Activated CD4-positive, alpha-beta T cell treated with anti-CD3 and anti-CD28 coated beads, Interleukin-2, amount 50 U/mL, for 1 hour (primary cell): ENCODE measurements at places on chromosomes 2 and 18.

DNA sequence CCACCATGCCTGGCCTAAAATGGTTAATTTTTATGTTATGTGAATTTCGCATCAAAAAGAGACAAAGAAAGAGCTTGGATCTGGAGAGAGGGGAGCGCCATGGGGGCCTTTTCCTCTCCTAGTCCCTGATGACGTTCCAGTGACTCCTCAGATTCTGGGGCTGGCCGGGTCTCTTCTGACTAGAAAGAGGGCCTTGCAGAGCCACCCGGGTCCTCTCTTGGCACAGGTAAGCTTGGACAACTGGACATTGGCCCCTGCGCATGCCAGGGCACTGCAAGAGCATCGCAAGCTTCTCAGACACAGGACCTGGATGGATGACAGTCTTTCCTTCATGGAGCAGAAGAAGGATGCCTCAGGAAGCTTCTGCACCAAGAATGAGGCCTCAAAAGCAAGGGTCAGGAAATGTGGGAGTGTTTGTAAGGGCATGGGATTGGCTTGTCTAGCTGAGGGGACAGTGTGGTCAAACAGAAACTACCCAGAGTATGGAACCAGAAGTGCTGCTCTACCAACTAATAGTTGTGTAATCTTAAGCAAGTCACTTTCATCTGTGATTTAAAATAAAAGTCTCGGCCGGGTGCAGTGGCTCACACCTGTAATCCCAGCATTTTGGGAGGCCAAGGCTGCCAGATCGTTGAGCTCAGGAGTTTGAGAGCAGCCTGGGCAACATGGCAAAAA is 35.2 kb downstream of the FOSL2 start:
- DNase-seq, result no peak

- DNase-seq, result no peak
Measured at GRCh38 chr2:216429428-216429827, 17.1 kb downstream of the SMARCAL1 start.

GRCh38 chr2:219603771-219604170 is 6.1 kb downstream of the STK11IP start:
- no peak for DNase-seq

DNA sequence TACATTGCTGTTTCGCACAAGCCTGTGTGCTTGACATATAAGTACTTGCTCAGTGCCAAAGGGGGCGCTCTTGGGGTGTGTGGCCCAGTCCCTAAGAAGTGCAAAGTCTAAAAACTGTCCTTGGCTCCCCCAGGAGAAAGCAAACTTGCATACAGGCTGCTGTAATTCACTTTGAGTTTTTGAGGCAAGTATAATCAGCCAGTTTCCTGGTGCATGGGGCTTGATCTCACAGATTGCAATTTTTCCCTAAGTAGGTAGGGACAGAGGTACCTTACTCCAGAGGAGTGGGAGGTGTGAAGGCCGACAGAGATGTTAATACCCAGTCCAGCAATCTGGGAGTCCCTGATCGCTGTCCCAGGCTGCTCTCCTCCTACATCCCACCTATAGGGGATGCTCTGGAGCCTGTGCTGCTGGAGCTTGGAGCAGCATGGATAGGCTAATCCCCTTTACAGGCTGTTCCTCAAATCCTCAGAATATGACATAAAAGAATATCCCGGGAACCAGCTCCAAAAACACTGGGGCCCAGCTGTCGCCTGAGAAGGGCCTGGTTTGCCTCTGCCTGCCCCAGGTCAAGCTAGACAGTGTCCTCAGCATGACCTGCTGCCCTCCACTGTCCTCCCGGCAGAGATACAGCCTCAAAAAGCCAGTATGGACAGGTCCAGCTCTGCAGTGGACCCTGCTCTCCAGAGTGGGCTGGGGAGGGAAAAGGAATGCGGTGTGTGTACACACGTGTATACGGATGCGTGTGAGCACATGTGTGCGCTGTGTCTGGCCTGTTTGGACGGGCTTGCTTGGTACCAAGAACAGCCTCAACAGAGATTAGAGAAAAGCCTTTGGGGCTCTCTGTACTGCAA is 136.5 kb upstream of the HAAO start:
- DNase-seq, result no peak

DNA sequence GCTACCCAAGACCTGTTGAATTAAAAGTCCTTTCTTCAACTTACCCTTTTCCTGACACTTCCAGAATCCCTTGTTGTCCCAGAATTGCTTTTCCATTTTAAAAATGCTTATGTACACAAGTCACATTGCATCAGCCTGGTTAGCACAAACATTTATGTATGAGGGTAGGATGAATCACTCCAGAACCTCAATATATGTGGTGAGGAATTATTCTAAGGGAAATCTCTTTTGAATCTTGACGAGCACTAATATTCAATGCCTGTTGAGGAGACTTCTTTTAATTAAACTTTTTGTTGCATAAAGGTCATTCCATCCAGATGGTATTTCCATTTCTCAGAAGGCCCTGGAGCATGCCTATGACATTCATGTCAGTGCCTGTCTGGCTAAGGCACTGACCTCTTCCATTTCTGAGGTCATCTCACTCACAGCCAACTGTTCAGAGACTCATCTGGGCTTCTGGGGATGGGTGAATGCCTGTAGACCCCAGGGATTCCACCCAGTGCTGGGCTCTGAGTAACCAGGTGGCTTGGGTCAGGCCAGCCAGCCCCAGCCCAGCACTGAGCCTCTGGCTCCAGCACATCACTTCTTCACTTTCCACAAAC is 28.2 kb downstream of the ACMSD start:
- DNase-seq, result no peak

GRCh38 chr2:59584958-59585357 is 968.5 kb downstream of the BCL11A start:
- no peak for DNase-seq

DNA sequence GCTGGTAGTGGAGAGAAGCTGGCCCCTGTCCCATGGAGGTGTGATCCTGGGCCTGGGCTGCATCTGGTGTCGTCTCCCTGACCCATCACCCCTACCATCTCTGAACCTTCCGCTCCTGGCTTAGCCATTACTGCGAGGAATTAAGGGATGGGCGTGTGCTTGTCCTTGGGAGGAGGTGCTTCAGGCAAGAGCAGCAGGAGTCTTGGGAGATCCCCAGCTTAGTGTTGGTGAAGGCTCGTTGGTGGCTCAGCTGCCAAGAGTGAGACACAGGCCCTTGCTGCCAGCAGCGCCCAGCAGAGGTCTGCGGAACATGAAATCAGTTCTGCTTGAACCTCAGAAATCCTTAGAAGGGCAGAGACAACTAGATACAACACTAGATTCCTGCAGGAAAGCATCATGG is 59.9 kb upstream of the TGFA start:
- DNase-seq, result no peak

DNA sequence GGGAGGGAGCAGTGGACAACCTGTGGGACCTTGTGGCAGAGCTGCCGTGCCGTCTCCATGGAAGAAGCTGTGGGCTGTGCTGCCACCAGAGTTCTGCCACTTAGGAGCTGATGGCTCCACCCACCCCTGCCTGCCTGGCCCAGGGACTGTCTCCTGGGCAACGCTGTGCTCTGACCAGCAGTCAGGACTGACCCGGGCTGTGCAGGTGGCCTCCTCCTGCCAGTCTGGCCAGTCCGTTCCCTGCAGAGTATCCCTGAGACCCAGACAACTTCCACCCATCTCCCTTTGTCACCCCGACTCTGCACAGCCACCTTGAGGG is 12.8 kb downstream of the ASIC4 start:
- DNase-seq, result no peak

DNA sequence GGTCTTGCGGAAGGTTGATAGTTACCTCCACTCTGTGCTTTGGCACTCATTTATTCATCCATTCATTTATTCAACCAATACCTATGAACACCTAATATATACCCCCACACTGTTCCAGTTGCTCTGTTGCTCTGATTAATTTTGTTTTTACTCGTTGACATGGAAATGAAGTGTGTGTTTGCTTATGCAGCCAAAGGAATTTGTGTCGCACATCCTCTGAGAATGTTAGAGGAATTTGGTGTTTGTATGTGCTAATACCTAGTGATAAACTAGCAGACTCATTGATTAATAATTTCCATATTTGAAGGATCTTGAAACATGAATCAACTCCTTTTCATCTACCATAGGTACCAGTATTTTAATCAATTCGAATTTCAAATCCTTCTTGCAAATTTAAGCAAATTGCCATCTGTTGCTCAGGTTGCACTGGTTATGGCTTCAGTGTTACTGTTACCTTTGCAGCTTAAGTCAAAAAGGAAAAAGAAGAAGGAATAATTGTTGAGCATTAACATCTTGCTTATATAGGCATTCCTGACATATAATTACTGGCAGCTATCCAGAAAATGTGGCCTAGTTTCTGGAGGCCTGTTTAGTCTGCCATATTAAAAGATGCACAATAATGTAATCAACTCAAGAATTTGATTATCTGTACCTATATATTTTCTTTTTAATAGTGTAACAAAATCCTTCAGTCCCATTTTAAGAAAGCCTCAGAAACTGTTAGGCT is 25.7 kb upstream of the CRIM1 start:
- no peak for DNase-seq

GRCh38 chr2:31372097-31372496 is 42.4 kb downstream of the XDH start:
- DNase-seq, result no peak

DNA sequence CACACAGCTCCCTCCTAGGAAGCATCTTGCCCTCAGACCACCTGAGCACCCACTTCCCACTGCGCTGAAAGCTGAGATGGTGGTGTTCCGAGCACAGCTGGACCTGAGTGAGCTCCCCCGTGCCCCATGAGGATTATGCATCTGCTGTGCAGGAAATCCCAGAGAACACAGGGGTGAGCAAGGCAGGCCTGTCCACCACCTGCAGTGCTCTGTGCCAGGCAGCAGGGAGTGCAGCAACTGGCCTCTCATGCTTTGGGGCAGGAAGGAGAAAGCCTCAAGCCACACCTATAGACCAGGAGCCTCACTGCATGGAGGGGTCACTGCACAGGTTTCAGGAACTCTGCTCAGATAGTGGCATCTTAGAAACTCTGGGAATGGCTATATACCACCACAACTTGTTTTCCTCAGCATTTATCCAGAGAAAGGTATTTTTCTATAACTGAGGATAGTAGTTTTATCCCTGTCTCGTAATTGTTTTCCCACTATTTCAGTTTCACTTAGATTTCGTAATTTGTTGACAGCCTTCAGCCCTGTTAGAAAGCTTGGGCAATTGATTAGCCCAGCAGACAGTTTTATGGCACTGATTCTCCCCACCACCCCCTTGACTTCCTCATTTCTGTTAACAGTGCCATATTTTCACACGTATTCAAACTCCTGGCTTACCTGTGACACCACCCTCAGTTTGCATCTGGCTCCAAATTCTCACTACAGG is 144.3 kb upstream of the DAPL1 start:
- DNase-seq, result no peak

DNA sequence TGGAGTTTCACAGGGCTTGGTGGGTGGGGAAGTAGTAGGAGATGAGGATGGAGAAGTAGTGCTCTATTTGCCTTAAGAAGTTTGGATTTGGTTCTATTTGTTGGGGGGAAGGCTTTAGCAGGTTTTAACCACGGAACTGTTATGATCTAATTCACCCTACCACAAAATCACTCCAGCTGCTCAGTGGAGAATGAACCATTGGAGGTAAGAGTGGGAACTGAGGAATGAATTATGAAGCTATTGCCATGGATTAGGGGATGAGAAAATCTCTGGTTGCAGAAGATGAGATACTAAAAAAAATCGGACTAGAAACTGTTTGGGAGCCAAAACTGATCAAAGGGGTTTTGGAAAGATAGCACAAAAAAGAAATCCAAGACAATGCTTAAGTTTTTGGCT is 488.9 kb downstream of the DLGAP1 start:
- no peak for DNase-seq

DNA sequence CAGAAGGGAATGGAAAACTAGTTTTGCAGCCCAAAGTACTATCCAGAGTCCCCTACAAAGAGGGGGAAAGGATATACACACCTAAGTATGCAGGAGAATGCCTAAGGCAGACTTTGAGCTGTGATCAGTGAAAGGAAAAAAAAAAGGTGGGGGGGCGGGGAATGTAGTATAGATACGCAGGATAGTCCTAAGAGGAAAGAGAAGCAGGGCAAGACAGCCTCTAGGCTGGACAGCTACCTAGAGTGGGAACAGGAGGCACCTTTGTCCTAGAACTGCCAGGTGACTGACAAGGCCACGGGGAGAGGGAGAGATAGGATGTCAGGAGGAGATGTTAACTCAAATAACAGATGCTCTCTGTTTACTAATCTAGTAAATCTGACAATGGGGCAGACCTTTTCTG is 6.0 kb downstream of the REEP1 start:
- no peak for DNase-seq

DNA sequence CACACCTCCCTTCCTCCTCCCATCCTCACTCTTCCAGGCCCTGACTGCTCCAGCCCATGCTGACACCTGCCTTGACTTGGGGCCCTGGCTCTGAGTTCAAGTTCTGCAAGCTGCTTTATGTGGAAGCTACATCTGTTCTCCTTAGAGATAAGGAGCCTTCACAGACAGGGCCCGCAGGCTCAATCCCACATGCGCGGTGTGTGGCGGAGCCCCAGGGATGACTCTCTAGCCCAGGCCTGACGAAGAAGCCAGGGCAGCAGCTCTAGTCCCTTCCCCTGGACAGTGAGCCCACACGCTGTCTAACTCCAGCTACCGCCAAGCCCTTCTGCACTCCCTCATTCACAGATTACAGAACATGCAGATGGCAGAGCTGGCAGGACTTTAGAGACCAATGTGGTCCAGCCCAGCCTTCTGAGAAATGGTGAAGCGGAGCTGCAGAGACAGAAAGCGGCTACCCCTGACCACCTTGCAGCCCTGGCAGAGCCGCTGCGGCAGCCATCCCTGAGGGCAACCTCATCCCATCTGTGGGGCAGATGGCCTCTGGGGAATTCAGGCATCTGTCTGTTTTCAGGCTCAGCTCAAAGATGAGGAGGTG is 304.3 kb downstream of the CELF4 start:
- no peak for DNase-seq

GRCh38 chr2:163312713-163313112 is 423.1 kb downstream of the FIGN start:
- no peak for DNase-seq

GRCh38 chr2:163264341-163264740 is 425.8 kb upstream of the KCNH7 start:
- DNase-seq, result no peak

- DNase-seq, result no peak
Measured at GRCh38 chr2:186827411-186827810, 21.6 kb downstream of the ZSWIM2 start.

- DNase-seq, result no peak
Measured at GRCh38 chr2:108589781-108590180, 55.5 kb downstream of the LIMS1 start.

DNA sequence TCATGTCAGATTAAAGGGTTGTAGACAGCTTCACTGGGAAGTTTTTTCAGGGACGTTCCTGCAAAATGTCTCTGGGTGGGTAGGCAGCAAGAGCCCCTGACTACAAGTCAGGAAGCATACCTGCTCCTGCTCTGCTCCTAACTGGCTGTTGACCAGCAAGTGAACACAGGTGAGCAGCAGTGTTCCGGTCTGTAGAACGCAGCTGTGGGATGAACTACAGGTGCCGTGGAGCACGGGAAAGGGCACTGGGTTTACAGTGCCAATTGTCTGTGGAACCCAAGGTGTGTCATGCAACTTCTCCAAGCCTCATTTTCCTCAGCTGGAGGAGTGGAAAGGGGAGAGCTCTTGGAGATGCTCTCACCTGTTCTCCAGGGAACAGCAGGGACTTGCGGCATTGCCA is 6.6 kb downstream of the ASB18 start:
- DNase-seq, result no peak

GRCh38 chr2:99545066-99545465 is 55.2 kb upstream of the REV1 start:
- no peak for DNase-seq
